ENCODE measurements at places on chromosomes 16 and 17. TPM values are rescaled to one million over a fixed set of nuclear protein-coding genes. Genes with fewer than 3 reads are reported as not detected.
A peak's percentile ranks its signal among the peaks of the same experiment; 100 is the strongest.

- DNase-seq = no peak
Measured at GRCh38 chr17:21517538-21518293, 141.6 kb downstream of the KCNJ12 start.

DNA sequence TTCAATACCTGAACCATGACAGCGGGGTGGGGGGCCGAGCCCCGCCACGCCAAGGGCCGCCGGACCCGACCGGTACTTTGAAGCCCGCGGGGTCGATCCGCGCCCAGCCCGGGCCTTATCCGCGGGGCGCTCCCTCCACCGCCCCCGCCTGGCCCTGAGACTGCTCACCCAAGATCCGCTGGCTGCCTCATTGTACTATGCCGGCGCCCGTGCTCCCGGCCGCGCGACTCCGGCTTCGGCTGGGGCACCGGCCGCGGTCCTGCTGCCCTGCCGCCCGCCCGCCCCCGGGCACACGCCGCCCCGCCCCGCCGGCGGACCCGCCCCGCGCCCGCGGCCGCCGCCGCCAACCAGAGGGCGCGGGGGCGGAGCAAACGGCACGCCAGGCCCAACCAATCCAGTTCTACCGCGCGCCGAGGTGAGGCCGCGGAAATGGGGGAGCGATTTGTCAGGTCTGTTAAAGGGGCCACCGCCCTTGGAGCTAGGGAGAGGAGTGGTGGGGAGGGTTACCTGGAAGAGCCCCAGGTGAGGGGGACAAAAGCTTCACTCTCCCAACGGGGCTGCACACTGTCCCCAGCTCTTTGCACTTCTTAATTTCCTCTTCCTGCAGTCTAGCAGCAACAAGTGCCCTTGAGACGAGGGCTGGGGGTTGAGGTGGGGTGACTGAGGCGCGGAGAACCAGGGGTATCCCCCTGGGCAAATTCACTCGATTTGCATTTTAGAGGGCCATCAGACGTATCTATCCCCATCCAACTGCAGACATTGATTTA is at the start of gene TEX2:
Gene TEX2, minus strand, starts transcription at position 261 of the 767 bp plus-strand sequence. CDS start 49,043 bp downstream, outside the sequence.
- DNase-seq = peak; percentile 95

DNA sequence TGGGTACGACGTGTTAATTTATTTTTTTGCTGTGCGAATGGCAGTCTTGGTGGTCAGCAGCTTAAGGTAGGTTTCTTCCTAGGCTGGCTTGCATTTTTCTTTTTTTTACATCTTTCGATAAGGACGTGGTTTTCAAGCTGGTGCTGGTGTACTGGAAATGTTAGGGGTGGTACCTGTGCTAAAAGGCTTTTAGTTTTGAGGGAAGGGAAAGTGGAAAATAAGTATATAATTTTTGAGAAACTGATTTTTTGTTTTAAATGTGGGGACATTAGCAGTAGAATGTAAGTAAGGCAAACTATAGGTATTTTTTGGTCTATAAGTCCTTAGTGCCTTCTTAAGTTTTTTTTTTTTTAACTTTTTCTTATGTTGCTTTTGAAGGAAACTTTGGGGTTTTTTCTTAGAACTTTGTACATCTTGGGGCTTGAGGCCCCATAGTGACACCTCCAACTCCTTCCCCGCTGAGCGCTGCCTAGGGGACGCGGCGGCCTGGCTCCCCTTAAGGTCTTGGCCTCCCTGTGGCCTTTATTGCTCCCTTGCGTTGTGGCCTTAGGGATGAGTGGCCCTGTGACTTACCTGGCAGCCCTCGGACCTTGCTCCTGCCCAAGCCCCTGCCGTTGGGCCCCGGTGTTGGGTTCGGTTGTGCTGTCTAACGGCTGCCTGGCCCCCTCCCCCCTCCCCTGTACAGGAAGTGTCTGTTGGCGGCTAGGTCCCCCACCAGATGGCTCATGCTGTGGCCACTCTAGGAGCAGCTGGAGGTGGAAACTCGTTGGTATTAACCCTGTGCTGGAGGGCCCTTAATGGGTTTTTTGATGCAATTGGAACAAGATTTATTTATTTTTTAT is 88.0 kb upstream of the RPRML start:
- DNase-seq = peak; percentile 85

DNA sequence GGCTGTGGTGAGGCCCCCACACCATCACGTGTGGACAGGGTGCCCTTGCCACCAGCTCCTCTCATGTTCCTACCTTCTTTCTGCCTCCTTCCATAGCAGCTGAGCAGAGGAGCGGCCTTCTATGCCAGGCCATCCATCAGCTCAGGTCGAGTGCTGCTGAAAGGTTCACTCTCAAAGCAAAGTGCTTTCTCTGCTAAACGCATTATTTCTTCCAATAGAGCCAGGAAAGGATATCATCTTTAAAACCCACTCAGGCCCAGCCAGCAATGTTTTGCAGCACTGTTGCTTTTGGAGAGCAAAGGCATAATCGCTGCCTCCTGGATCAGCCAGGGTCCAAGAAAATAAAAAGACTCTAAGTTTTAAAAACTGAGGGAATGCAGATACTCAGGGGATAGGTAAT is 54.9 kb upstream of the GPRC5B start:
- no peak for DNase-seq

GRCh38 chr16:68612996-68613395 is 32.1 kb upstream of the CDH3 start:
- no peak for DNase-seq

DNA sequence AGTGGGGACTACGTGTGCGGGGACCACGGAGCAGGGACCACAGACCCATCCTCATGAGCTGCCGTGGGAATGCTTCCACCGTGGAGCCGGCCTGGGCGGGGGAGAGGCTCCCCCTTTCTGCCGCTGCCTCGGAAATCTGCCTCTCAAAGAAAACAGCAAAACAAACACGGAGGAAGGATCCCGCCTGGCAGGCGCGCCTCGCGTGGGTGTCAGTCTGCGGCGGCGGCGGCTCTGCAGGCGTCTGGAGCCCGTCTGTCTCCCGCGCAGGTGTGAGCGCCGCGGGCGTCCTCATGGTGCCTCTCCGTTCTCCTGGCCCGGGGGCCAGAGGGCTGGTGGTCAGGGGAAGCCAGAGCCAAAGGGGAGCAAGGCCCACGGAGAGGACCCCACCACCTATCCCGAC is 27.5 kb downstream of the GSE1 start:
- no peak for DNase-seq

- no peak for DNase-seq
Measured at GRCh38 chr17:8360751-8361150, 15.8 kb downstream of the KRABD2 start.

GRCh38 chr17:19457046-19457445 is 46.0 kb downstream of the RNF112 start:
- no peak for DNase-seq

The CRHR1 gene
- not detected for total RNA-seq

The RHBDL3 gene
- 1.7 TPM for total RNA-seq

DNA sequence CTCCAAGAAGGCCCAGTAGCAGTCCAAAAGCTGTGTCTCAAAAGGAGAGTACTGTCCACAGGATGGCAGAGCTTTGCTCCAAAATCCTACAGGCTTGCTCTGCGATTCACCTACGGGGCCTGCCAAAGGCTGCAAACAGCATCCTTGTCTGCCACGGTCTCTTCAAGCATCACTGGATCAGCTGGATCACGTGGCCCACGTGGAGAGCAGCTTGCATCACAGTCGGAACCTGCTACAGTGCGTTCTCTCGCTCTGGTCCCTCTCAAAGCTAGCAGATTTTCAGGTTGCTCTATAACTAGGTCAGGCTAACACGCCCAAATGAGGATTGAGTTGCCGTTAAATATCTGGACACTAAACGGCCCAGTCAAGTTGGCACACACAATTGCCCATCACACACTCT is 8.4 kb upstream of the TIMM22 start:
- DNase-seq = no peak

The EMP2 gene
- 81.0 TPM for total RNA-seq

The TP53TG3D gene
- 0.89 TPM for total RNA-seq

DNA sequence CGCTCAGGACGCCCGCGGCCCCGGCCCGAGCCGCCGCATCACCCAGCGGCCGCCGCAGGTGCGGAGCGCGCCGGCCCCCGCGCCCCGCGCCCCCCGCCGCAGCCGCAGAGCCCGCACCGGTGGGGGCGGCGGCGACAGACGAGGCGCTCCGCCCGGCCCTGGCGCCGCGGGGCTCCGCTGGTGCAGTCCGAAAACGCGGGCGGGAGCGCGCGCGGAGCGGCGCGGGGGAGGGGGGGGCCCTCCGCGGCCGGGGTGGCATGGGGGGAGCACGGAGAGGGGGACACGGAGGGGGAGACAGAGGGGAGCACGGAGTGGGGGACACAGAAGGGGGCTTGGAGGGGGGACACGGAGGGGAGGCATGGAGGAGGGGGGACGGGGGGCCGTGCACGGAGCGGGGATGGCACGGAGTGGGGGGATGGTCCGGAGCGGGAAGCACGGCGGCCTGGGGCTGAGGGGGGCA is at the start of gene AATK:
Gene AATK, minus strand, starts transcription at position 189 of the 460 bp plus-strand sequence. CDS start 229 bp downstream, outside the sequence.
- no peak for DNase-seq

The HCRT gene
- not detected for total RNA-seq

DNA sequence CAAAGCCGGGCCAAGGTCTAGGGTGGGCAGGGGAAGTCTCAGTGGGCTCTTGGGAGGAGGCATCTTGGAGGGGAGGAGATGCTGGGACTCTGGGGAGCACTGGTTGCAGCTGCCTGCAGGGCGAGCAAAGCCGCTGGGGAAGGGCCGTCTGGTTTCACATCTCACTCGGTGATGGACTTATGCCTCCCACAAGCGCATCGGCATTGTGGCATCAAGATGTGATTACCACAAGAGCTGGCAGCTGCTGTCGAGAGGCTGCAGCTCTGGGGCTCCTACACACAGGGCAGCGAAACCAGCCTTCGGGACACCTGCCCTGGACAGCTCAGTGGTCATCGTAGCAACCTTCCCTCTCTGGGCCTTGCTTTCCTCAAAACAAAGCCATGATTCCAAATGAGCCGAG is 3.1 kb upstream of the KCNJ12 start:
- no peak for DNase-seq

- DNase-seq = peak; percentile 54
Measured at GRCh38 chr17:8122924-8123694, 797 bp downstream of the HES7 start.

GRCh38 chr17:77687417-77687816 is 271.1 kb upstream of the TNRC6C start:
- DNase-seq = no peak

The KRTAP16-1 gene
- not detected for total RNA-seq

The GRAP gene
- total RNA-seq = 2.0 TPM

The NRN1L gene
- not detected for total RNA-seq

The TBC1D3E gene
- not detected for total RNA-seq

- no peak for DNase-seq
Measured at GRCh38 chr17:21463204-21463661, 87.1 kb downstream of the KCNJ12 start.

DNA sequence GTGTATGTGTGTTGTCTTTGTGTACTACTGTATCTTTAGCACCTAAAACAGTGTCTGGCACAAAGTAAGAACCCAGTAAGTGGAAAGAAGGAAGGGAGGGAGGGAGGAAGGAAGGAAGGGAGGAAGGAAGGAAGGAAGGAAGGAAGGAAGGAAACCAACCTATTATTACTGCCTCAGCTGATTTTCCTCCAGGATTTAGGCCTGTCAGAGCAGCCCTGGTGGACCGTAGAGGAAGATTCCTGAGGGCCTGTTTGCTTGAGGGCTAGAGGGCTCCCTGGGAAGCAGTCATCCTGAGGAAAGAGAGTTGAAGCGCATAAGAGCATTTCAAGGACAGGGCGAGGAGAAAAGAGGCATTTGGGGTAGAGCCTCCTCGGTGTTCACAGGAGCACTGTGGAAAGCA is 61.5 kb downstream of the WSB1 start:
- no peak for DNase-seq

The FA2H gene
- 0.16 TPM for total RNA-seq

- no peak for DNase-seq
Measured at GRCh38 chr16:66551788-66552285, 539 bp upstream of the CKLF start.

- no peak for DNase-seq
Measured at GRCh38 chr16:85372627-85373372, 240.3 kb upstream of the GSE1 start.

GRCh38 chr16:454397-454940 is 29.0 kb downstream of the RAB11FIP3 start:
- no peak for DNase-seq

GRCh38 chr17:19247473-19247872 is 10.3 kb downstream of the EPN2 start:
- DNase-seq = no peak

The ZNF469 gene
- 0.94 TPM for total RNA-seq

- no peak for DNase-seq
Measured at GRCh38 chr16:47732523-47733111, 271.5 kb downstream of the PHKB start.

DNA sequence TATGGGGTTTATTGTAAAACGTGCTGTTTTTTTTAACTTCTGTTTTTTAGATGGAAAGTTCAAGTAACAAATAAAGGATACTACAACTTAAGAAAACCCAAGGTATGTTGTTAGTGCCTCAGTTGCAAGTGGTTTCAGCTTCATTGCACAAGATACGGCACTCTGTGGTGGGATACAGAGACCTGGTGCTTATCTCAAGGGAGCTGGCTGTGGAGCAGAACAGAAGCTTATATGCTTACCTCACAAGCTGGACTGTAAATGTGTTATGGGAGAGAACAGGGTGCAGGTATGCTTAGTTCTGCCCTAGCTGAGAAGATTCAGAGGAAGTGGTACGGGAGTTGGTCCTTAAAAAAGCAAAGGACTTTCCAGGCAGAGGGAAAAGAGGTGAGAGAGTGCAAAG is 15.2 kb downstream of the DGKE start:
- DNase-seq = no peak

The CCNF gene
- 1.4 TPM for total RNA-seq

The VMO1 gene
- total RNA-seq = 0.62 TPM

GRCh38 chr17:68396226-68397107 is 60.8 kb downstream of the WIPI1 start:
- DNase-seq = no peak

GRCh38 chr16:27318392-27319256 is 4.8 kb downstream of the IL4R start:
- DNase-seq = peak; percentile 78
